ENCODE measurements at places on chromosomes 6 and 20. TPM values are rescaled to one million over a fixed set of nuclear protein-coding genes. Genes with fewer than 3 reads are reported as not detected.

The TRIM31 gene
- polyA plus RNA-seq, result 1.2 TPM

The PLA2G7 gene
- 0.61 TPM for polyA plus RNA-seq

DNA sequence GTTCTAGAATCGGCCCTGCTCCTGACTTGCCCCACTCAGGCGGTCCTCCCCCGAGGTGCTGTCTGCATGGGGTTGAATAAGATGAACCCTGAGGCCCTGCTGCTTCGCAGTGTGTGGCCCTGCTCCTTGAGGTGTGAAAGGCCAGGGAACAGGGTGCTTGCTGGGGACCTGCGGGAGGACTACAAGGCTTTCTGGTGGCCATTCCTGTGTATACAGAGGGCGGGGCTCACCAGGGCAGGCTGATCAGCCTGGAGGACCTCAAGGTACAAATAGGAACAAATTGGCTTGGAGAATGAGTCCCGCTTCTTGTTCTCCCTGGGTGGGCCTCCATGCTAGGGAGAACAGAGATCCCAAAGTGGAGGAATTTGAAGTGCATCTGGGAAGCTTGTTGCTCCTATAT lies 5.7 kb downstream of the NOTCH4 start:
- no peaks in the 10 kb centered on the region for H3K27me3 ChIP-seq
- H3K4me1 ChIP-seq, result no peaks in the 10 kb centered on the region
- no peaks in the 10 kb centered on the region for H3K36me3 ChIP-seq

GRCh38 chr6:102118034-102118433 lies 724.5 kb downstream of the GRIK2 start:
- H3K36me3 ChIP-seq, result no peaks in the 10 kb centered on the region
- no peak overlapping the region for H3K27ac ChIP-seq
- no peaks in the 10 kb centered on the region for H3K4me1 ChIP-seq
- H3K4me3 ChIP-seq, result no peak overlapping the region
- no peaks in the 10 kb centered on the region for H3K27me3 ChIP-seq

- H3K27me3 ChIP-seq, result no peaks in the 10 kb centered on the region
- no peak overlapping the region for H3K27ac ChIP-seq
- DNase-seq, result no peak
Observed at GRCh38 chr20:24977336-24977735, 15.2 kb downstream of the APMAP start.

- no peak overlapping the region for H3K4me3 ChIP-seq
- no peaks in the 10 kb centered on the region for H3K36me3 ChIP-seq
- H3K27ac ChIP-seq, result no peak overlapping the region
- no peak for DNase-seq
Observed at GRCh38 chr20:61731363-61732181, 334.1 kb downstream of the TAF4 start.

- H3K27ac ChIP-seq, result no peak overlapping the region
- no peak for DNase-seq
- H3K27me3 ChIP-seq, result no peaks in the 10 kb centered on the region
- H3K36me3 ChIP-seq, result peaks cover 63% of the 10 kb centered on the region
Observed at GRCh38 chr20:45968081-45968671, 3.8 kb downstream of the ZNF335 start.

Data from stomach (tissue), 19 donors.